ENCODE measurements at places on chromosomes 7 and 10.

DNA sequence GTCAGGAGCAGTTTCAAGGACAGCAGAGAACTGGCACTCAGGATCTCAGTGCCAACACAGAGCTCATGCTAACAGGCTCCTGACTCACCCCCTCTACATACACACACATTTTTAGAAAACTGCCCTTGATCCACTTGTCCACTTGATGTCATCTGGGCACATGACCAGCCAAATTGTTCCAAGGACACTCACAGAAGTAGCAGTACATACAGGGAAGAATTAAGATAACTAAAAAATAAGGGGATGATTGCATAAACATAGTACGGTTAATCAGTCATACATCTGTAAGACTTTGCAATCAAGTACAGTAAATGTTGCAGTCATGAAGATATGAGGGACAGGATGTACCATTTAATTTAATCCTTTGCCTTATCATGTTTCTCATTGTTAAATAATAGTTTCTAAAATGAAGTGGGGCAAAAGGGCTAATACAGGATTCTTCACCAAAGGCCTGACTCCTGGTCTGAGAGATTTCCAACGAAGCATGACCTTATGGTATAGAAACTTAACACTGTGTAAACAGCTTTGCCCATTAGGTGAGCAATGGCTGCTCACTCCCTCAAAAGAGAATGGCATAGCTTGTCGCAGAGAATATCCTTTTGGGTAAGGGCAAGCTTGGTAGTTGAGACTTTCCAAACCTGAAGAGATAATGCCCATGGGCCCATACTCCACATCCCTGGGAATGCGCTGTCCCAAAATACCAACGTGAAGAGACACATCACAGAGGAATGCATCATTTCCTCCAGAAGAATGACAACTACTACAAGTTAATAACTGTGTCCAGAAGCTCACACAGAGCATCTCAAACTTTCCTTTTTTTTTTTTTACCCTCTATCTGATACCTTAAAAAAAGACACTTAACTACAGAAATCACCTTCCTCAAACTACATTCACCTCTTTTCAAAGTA, 94.1 kb downstream of the ARMH3 start:
- DNase-seq: no peak

DNA sequence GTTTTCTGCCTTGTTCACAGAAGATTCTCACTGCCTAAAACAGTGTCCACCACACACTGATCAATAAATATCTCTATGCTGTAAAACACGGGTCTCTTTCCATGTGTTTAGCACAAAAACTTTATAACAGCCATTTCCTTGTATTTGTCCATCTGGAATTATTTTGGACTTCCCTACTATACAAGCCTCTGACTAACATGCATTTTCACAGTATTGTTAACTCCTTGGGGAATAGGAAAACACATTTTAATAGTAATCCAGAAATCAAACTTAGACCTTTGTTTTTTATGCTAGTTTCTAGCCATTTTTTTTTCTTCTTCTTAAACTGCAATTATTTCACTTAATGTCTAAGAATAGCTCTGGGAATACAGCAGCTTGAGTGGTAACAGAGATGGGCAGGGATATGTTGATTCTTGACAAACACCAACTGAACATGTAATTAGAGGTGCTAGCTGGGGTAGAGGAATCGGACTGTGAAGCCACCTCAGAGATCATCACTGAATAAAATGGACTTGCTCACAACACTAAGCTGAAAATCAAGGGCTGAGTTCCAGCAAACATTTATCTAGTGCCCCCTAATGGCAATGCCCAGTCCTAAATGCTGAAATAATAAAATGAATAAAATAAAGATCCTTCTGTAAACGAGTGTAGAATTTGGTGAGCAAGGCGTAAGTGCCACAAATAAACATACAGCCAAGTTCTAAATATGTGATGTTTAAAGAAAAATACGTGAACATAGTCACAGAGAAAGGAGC, 593.1 kb downstream of the SORCS1 start:
- DNase-seq: no peak

DNA sequence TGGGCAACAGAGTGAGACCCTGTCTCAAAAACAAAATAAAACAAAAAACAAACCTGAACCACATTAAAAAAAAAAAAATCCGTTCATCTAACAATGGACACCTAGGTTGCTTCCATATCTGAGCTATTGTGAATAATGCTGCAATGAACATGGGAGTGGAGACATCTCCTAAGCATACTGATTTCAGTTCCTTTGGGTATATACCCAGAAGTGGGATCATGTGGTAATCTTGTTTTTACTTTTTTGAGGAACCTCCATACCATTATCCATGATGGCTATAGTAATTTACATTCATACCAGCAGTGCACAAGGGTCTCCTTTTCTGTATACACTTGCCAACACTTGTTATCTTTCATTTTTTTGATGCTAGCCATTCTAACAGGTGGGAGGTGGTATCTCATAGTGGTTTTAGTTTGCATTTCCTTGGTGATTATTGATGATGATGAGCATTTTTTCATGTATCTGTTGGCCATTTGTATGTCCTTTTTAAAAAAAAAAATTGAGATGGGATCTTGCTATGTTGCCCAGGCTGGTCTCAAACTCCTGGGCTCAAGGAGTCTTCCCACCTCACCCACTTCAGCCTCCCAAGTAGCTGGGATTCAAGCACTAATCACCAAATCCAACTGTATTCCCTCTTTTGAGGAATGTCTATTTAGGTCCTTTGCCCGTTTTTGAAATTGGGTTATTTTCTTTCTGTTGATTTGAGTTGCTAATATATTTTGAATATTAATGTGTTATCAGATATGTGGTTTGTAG, 17.5 kb downstream of the CDK13 start:
- DNase-seq: no peak

- DNase-seq: no peak
Measured at GRCh38 chr7:50667789-50668226, 102.6 kb upstream of the DDC start.

DNA sequence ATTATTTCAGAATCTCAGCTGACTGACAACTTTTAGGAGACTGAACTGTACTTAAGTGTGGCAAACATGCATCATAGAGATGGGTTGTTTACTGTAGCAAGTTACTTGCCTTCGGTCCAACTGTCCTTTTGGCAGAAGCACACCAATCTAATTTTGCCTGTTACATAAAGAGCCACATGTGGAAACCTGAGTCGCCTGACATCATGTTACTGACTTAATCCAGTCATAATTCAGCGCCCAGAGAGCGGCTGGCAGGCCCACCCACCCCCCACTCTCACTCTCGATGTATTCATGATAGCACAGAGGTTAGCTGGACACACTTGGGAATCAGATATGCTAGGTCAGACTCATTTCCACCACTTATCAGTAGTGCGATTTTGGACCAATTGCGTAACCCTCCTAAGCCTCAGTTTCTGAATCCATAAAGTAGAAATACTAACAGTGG, 57.3 kb upstream of the CAPZA2 start:
- DNase-seq: no peak

GRCh38 chr7:129073204-129073603, 18.3 kb upstream of the TNPO3 start:
- no peak for DNase-seq

- no peak for DNase-seq
Measured at GRCh38 chr10:3635211-3635671, 149.8 kb downstream of the KLF6 start.

GRCh38 chr7:47581438-47581803, 490 bp downstream of the TNS3 start:
- DNase-seq: no peak

GRCh38 chr10:129369566-129369965, 97.5 kb upstream of the MGMT start:
- no peak for DNase-seq

Measured in activated CD4-positive, alpha-beta memory T cell treated with anti-CD3 and anti-CD28 coated beads for 36 hours (primary cell).